ENCODE measurements at places on chromosomes 1 and 21.

- DNase-seq: no peak
These were observed 255.8 kb upstream of the CACYBP start for GRCh38 chr1:174743654-174744561.

DNA sequence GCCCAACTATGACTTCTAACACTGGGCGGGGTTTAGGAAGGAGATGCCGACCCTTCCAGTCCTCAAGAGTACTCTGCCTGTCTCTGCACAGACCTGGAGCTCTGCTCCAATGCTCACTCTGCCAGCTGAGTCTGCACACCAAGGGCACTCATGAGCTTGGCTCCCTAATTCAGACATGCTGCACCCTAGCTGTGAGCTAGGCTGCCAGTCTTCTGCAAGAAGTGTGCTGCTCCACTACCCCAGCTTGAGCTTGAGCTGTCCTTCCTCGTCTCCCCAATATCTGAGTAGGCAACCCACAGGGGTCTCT lies 13.2 kb downstream of the TP53BP2 start:
- DNase-seq: peak; percentile 13

DNA sequence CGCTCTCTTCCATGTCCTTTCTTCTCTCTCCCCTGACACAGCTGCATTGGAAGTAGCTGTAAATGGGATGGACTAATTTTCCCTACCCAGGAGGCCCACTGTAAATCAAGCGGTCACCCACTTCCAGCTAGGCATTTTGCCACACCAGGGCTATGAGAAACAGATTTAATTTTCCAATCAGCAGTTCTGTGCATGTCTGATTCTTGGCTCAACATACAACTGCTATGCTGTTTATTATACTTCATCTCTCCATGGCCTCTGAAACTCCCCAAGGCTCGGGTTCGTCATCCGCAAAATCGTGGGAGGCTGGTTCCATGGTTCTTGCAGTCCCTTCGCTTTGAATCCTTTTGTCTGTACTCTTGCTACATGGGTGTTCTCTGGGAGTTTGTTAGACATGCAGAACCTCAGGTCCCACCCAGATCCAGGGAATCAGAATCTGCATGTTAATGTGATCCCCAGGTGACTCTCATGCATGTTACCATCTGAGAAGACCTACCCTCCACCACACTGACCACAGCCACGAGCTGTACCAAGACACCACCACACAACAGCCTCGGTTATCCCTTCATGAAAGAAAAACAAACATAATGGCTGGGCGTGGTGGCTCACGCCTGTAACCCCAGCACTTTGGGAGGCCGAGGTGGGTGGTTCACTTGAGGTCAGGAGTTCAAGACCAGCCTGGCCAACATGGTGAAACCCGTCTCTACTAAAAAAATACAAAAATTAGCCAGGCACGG lies 190.5 kb downstream of the GABPA start:
- no peak for DNase-seq

- DNase-seq: no peak
These were observed 15.5 kb downstream of the DHCR24 start for GRCh38 chr1:54871275-54872035.

- no peak for DNase-seq
These were observed 12.6 kb downstream of the TRIM11 start for GRCh38 chr1:228393811-228394570.

- no peak for DNase-seq
These were observed 45.3 kb downstream of the KCNC4 start for GRCh38 chr1:110255392-110255787.

DNA sequence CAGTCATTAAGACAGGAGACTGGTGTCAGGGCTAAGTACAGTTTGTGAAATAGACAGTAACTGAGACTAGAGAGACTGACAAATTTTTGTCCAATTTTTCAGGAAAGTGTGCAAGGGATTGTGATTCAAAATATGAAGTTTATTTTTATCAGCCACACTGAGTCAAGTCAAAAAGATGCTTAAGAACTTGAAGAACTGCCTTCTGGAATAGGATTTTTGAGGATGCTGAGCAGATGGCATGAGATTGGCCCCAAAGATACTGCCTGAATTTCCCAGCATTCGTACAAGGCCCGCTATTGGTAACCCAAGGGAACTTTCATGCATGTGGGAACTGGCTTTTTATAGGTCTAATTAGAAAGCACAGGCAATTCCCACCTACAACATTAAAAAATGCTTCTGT lies 610.0 kb downstream of the LMO4 start:
- DNase-seq: no peak

DNA sequence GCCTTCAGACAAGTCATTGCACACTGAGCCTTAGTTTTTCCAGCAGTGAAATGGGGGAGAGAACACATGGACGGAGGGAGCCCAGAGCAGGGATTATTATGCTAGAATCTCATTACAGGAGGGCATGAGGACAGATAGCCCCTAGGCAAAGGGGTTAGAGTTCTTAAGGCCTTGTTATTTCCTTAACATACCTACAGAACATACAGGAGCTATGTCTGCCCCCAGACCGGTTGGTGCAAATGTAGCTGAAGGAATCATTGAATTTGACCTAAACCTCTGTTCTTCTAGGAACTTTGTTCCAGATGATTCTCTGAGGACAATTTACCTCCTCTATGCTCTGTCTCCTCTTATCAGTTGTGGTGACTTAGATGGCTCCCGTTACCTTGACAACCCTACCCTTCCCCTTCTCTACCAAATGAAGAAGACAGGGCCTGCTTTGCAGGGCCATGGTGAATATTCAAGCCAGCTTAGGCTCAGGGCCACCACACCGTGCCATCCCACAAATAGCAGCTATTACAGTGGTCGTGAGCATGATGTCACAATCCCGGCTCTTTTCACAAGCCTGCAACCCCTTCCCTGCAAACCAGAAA lies 156.9 kb downstream of the IGSF21 start:
- no peak for DNase-seq

DNA sequence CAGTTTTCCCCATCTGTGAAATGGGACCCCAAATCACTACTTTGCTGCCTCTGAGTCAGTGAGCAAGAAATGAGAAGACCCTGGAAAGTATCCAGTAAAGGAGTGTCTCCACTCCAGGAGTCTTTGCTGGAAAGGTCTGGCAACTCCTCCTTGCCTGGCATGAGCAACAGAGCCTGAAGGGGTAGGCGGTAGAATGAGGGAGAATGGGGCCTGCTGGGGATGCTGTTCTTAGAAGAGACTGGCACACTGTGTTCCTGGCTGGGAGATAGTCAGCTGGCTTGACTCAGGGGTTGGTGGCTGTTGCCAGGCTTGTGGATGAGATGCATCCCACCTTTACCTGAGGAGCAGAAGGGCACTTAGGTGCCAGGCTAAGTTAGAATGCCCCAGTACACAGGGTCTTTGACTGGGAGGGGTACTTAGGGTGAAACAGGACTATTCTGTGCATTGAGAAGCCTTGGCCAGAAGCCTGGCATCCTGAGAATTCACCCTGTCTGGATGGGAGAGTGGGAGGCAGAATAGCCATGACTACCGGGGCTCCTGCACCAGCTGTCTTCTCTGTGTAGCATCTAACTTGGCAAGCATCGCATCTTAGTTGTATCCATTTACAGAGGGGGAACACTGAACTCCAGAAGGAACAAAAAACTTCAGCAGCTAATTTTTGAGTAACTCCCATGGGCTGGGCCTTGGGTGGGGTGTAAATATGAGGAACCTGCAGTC lies 2.5 kb downstream of the MFSD2A start:
- DNase-seq: peak; percentile 8

GRCh38 chr1:162191396-162192305 lies 122.2 kb downstream of the NOS1AP start:
- no peak for DNase-seq

DNA sequence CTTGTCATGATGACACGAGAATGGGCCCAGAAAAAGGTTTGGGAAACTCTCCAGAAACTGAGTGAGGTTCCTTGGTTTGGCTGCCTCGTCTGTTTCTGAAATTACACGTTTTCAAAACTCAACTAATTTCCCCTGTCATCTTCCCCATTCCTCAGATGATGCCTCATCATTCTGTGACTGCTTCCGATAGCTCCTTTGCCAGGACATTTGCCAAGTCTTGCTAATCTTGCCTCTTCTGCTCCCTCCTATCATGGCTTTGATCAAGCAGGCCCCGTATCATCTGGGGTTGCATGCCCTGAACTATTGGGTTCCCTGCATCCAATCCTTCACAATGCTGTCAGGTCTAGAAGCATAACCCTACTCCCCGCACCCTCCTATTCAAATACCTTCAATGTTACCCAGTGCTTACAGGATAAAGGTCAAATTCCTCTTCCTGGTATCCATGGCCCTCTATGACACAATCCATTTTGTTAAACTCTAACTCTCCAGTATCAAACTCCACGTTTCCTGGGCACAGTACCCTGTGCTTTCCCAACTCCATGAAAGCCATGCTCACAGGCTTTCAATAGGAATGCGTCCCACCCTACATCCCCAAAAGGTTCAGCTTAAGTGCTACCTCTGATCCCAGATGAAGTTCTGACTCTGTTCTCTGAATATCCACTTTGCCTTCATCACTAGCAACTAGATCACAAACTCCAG lies 22.2 kb upstream of the TMEM200B start:
- DNase-seq: no peak

DNA sequence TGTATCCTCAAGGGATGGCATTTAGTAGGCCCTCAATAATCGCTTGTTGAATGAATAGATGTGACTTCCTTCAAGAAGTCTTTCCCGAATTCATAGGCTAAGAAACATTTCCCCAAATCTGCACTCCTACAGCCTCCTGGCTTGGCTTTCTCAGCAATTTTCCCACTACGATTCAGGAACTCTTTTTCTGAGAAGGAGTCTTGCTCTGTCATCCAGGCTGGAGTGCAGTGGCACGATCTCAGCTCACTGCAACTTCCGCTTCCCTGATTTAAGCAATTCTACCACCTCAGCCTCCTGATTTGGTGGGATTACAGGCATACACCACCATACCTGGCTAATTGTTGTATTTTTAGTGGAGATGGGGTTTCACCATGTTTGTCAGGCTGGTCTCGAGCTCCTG lies 37.9 kb upstream of the IFFO2 start:
- no peak for DNase-seq

GRCh38 chr1:243447347-243447746 lies 191.5 kb downstream of the SDCCAG8 start:
- DNase-seq: no peak

DNA sequence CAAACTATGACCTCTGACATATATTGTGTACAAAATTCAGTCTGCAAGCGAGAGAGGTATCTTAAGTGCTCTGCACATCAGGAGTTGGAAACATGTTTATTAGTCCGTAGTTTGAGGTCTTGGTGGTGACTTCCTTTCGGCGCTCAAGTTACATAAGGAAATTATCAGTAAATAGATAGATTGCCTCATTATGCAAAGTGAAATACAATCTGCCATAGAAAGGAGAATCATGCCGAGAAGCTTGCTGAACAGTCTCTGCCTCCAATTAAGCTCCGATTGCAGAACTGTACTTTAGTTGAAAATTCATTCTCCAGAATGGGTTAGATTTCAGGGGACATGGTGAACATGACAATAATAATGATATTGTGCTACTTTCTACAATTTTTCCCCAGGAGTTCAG lies 271.8 kb downstream of the BRINP2 start:
- DNase-seq: no peak
